ENCODE measurements at places on chromosomes 2 and 18.

DNA sequence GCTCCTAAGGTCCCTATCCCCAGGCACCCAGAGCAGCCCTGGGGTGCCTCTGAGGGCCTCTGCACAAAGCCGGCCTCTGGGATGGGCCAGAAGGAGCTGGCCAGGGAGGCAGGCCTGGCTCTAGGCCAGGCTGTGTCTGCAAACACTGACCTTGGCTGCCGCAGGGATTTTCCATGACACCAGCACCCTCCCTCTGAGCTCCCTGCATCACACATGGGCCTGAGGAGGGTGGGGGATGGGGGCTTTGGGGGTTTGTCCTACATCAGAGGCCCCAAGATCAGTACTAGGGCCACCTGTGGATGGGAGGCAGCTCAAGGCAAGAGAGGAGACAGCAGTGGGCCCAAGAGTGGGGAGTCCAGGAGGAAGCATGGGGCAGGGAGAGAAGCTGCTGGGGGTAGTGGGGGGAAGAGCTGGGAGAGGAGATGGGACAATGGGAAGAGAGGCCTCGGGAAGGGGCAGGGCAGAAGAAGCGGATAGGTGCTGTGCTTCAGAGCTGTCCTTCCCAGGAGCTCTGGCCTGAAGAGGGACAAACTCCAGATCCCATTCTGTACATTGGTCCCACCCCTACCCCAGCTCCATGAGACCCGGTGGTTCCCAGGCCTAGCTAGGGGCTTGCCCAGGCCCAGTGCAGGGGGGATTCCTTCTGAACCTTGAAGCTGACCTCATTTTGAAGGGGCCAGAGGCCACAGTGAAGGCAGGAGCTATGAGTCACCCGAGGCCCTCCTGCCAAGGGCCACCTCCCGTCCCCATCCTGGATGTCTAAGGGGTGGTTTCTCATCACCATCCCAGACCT lies 28.0 kb downstream of the KCNK3 start:
- DNase-seq: peak; percentile 96

DNA sequence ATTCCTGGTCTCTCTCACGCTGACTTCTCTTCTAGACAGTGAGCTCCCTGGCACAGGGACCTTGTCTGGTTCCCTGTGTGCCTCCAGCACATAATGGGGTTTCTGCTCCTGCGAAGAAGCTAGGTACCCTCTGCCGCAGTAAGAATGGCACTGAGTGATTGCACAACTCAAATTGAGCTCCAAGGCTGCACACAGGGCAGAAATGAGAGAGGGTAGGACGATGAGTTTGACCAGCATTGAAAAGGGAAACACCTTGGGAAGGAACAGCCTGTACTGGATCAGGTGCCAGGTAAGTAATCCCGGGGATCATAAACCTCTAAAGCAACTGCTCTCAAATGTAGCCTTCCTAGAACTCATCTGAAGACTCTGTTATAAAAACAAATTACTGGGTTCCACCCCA lies 21.0 kb upstream of the MSGN1 start:
- no peak for DNase-seq

DNA sequence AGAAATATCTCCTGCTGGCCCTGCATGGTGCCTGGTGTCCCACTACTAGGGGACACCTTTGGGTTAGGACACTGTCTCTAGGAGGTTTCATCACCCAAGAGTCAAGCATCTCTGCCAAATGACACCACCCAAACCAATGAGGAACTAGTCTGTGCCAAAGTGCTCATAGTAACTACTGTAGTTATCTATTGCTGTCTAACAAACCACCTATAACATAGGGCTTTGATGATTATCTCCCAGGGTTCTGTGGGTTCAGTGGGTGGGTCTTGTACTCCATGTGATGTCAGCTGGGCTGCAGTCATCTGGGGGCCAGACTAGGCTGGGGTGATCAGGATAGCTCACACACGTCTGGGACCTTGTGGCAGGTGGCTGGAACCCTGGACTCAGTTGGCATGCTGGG lies 59.8 kb downstream of the EPAS1 start:
- DNase-seq: no peak

GRCh38 chr2:161161074-161161706 lies 962 bp downstream of the TANK start:
- DNase-seq: no peak

DNA sequence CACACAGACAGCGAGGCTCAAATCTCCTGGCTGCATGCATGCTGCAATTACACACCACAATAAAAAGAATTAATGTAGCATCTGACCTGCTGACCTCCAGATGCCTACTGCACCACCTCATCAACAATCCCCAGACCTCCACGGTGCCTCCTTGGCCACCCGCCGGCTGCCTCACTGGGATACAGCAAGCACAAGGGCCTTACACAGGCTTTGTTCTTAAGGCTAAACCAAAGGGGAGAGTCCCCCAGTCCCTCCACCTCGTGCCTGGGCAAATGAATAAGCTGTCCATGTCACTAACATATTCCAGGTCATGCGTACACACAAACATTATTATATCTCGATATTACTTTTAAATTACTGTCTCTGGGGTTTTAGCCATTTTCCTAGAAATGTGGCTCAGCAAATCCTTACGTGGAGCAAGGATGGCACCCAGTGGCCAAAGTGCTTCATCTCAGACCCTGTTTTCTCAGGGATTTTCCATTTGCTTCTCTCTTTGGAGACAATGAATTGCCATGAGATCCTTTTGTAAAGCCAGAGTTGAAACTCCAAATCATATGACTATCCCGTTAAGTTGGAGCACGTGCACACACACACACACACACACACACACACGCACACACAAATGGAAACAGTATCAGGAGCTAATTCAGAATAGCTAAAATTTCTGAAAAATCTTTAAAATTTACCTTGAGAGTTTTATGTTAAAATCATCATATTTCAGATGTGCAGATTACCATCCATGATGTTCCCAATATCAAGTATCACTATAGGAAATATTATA lies 313.8 kb downstream of the PDE11A start:
- DNase-seq: no peak

DNA sequence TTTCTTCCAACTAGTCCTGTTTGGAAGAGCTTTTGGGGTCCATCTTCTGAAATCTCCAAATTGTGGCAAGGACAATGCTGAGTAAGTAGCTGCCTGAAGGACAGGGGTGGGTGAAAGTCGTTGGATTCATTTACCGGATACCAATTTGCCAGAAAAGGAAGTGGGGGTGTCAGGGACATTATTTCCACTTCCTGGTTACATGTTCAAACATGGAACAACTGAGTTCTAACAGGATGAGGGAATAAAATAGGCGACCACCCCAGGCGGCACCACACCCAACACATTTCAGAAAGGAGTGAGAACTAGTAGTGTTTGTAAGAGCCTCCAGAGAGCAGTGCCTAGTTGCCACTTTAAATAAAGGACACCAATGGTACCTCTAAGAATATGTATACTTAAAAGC lies 158.6 kb upstream of the SERTAD2 start:
- no peak for DNase-seq

- DNase-seq: no peak
Measured at GRCh38 chr2:103364177-103364576, 602.3 kb downstream of the TMEM182 start.

DNA sequence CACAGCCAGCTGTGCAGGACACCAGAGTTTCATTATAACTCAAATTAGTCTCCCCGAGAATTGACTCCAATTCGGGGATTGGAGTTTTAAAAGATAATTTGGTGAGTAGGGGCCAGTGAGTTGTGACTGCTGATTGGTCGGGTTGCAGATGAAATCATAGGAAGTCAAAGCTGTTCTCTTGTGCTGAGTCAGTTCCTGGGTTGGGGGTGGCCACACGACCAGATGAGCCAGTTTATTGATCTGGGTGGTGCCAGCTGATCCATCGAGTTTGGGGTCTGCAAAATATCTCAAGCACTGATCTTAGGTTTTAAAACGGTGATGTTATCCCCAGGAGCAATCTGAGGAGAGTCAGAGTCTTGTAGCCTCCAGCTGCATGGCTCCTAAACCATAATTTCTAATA lies 82.7 kb upstream of the SLC66A3 start:
- no peak for DNase-seq
